NCI-H1930 (cell line): ENCODE measurements at places on chromosomes 5 and 9.

GRCh38 chr9:115015018-115015635 lies 84.7 kb upstream of the TNFSF8 start:
- no peak for DNase-seq

- no peak for DNase-seq
These were observed 53.4 kb downstream of the COL23A1 start for GRCh38 chr5:178536541-178537466.

GRCh38 chr9:642014-642413 lies 199.5 kb upstream of the DMRT1 start:
- no peak for DNase-seq

DNA sequence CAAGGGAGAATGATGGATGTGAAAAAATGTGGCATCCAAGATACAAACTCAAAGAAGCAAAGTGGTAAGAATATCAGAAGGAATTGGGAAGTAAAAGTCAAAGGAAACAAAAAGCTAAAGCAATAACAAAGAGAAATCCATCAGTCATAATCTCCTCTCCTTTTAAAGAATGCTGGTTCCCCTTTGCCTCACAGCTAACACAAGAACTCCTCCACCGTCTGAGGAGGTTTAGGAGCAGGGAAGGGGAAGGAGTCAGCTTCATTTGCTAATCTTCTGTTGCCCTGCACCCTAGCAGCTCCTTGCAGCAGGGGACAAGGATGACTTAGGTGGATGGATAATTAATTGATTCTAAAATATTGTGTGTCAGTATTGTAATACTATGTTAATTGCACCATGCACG lies 16.4 kb downstream of the CD274 start:
- DNase-seq, result no peak

DNA sequence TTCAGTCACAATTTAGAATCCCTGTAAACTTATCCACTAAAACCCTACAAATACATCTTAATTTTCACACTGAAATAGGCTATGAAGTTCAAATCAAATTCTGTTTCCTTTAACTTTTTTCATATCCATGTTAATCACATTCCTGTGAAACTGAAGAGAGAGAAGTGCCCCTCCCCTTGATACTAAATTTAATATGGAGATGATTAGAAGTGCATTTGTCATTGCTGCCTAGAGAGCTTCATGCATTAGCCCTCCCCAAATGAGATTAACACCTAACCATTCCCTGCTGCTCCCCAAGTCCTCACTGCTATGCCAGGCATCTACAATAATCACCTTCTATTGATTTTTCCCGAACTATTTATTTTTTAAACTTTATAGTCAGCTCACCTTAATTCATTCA lies 85.1 kb upstream of the SPOCK1 start:
- DNase-seq, result no peak
